ENCODE measurements at places on chromosomes 2 and 18.

GRCh38 chr18:10153924-10154752 lies 240.3 kb downstream of the VAPA start:
- no peak for DNase-seq

DNA sequence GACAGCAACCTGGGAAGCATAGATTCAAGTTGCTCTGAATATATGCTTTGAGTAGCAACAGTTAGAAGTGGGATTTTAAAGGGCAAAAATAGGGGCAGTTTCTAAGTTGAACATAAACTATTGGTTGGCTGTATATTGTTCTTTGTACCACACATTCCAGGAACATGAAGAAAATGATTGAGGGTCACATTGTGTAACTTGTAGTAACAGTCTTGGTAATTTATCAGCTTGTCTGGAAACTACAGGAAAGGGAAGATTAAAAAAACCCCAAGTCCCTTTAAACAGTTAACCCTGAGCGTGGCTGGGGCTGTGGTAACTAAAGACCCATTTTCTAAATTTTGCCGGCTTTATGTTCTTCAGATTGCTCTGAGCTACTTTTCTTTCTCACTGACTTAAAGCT lies 7.4 kb downstream of the PLEKHB2 start:
- DNase-seq, result no peak

- peak; percentile 9 for DNase-seq
Measured at GRCh38 chr2:69644506-69644979, 1.0 kb upstream of the AAK1 start.

GRCh38 chr2:70645733-70646419 lies 92.2 kb upstream of the TGFA start:
- DNase-seq, result no peak

GRCh38 chr18:79241755-79242154 lies 154.0 kb upstream of the NFATC1 start:
- DNase-seq, result no peak

GRCh38 chr18:38690626-38691025 lies 1125.0 kb upstream of the CELF4 start:
- no peak for DNase-seq

DNA sequence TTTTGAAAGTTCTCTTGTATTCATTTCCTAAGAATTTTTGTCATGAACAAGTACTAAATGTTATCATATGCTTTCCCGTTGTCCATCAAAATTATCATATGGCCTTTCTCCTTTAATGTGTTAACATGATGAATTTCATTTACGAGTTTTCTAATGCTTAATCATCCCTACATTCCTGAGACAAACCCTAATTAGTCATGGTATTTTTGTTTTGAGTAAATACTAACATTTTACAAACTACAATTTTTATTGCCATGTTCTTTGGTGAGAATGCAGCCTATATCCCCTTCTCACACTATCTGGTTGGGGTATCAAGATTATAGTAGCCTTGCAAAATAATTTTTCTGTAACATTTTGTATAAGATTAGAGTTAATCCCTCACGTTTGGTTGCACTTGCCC lies 14.5 kb downstream of the SMAD2 start:
- no peak for DNase-seq

GRCh38 chr2:241904791-241905710 lies 35.5 kb downstream of the RTP5 start:
- DNase-seq, result no peak

DNA sequence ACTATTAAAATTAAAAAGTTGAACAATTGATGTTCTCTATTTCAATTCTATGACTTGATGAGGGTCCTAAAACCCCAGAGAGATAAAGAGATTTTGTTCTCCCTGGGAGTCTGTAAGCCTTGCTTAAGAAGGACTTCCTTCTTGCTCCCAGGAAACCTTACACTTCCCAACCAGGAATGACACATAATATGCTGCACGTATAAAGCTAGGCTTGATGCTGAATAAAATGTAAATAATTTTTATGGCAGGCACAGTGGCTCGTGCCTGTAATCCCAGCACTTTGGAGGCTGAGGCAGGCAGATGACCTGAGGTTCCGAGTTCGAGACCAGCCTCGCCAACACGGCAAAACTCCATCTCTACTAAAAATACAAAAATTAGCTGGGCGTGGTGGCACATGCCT lies 27.8 kb downstream of the SPIRE1 start:
- DNase-seq, result no peak

DNA sequence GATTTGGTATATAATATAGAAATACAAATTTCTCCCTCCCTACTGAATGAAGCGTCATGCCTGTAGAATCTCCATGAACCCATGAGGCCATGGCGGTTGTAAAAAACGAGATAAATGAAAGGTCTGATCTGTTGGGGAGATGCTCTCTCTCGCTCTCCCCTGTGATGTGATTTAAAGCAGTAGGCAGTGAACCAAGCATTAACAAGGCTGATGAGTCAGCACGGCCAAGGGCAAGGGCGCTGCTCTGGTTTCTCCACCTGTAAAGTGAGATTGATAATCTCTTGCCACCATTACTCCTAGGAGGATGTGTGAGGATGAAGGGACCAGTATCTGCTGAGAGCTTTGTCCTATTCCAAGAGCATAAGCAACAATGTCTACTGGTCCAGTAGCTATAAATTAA lies 553.3 kb downstream of the CMPK2 start:
- DNase-seq, result no peak

DNA sequence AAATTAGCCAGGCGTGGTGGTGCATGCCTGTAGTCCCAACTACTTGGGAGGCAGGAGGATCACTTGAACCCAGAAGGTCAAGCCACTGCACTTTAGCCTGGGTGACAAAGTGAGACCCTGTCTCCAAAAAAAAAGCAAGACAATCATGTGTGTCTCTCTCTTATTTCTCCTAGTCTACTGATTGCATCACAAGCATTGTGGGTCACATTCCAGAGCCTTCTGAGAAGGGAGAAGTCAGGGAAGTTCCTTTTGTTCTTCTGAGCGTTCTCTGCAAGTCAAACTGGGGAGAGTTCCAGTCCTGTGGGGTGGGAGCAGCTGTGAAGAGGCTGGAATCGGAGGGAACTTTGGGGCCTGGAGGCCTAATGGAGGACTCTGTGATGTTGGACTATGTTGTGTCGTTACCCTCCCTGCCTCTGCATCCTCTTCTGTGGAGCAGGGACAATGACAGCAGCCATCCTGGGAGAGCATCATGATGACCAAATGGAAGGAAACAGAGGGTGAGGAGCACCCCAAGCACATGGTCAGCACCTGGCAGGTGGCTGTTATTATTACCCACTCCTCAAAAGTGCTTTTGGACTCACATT lies 115.4 kb downstream of the MRO start:
- no peak for DNase-seq

DNA sequence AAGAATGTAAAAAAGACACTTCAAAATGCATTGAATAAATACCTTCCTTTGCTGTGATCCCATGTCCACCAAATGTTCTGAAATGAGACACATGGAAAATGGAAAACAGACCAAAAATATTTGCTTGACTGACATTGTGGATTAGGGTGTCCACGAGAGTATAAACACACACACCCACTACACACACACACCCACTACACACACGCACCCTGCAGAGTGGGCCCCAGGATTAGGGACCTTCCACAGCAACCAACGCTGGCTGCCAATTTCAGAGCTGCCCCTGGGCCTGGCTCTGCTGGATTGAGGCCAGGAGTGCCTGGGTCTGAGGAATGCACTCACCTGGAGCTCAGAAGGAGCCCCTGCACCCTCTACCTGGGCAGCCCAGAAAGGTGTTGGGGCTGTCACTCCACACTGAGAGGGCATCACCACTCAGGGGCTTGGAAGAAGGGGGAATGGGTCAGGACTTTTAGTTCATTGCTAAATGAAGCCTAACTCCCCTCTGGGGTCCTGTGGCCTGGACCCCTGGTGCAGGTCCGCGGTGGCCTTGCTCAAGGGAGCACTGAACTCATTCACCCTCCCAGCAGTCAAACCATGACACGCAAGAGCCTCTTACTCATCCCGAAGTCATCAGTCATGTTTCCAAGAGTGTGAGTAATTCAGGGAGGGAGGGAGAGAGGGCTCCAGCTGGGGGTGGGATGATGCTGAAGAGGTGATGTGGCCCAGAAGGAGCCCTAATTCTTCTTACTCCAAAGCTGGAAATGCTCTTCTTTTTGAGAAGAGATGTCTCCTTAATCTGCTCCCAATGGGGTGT lies 50.2 kb upstream of the PLB1 start:
- no peak for DNase-seq

DNA sequence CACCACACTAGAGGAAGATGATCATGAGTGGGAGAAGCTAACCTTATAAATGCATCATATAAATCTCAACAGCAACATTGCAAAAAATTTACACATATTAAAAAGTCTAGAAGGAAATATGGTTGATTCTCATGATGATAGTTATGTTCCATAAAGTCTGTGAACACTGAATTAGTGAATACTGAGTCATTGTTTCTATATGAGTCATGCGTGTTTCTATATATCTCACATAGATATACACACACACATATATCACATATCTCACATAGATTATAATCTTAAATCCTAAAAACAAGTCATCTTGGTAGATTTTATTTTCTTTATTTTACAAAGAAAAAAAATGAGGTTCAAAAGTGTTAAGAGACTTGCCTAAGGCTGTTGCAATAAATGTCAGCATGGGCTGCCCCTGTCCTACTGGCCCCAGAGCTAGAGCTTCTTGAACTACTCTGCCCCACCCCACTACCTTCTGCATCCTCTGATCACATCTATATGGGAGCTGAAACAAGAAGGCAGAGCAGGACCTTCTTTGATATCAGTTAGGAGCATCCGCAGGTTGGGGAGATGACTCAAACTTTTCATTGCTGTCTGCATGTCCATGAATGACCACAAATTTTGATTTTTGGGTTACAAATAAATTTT lies 81.8 kb upstream of the ADAM23 start:
- no peak for DNase-seq

DNA sequence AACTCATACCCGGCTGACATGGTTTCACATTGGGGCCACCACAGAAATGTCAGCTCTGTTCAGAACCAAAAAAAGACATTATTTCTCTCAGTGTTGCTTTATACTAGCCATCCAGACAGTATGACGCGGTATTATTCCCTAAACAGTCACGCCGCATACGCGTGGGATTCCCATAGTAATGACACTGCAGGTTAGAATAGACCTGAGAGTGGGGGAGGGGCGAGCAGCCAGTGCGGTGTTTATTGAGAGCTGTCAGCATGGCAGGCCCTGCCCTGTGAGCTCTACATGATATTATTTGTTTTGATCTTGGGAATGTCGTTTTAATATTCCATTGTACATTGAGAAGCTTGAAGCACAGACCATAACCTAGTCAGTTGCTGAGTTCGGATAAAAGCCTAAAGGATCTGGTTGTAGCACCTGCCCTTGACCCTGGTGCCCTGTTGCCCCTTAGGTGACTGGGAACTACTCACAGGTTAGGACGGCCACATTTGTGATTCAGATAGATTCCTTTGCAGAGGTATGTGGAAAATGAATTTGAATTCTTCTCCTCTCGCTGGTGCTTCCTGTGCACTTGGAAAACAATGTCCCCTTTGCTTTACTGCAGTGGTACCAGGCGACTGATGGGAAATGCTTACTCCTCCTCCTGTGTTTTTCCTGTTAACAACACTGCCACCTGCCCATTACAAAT lies 150.1 kb downstream of the ARHGAP28 start:
- DNase-seq, result no peak

- DNase-seq, result no peak
Measured at GRCh38 chr2:206379886-206380285, 63.4 kb upstream of the ADAM23 start.

DNA sequence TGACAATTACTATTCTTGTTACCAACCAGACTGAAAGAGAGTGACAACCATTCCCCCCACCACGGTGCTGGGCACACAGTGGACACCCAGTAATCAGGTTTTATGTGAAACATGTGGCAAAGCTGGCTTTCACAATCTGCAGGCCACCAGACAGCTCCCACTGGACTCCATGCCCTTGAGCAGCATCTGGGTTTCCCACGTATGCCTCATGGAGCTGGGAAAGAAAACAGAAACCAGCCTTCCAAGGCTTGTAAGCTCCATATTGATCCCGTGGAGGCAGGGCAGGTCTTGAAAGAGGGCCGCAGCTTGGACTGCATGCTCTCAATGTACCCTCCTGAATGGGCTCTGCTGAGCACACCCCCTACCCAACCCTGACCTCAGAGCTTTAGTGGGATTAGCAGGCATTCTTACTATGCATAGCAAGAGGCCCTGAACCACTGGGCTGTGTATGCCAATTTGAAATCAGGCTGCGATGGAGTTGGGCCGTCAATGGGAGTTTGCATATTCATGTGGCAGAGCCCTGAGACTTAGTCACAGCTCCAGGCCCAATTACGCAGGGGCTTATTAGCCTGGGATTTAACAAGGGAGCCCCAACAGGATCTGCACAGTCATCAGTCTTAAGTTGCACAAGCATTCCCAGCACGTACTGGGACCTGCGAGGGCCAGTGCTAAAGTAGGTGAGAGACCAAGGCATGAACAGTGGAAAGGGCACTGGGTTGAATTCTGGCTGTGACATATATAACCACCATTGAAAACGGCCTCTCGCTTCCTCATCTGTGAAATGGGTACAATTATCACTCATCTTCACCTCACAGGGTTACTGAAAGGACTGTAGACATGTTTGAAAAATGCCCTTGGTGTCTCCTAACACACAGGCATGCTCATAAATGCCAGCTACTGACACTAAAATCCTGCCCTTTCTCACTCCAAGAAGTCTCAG lies 10.5 kb downstream of the C1QL2 start:
- no peak for DNase-seq

DNA sequence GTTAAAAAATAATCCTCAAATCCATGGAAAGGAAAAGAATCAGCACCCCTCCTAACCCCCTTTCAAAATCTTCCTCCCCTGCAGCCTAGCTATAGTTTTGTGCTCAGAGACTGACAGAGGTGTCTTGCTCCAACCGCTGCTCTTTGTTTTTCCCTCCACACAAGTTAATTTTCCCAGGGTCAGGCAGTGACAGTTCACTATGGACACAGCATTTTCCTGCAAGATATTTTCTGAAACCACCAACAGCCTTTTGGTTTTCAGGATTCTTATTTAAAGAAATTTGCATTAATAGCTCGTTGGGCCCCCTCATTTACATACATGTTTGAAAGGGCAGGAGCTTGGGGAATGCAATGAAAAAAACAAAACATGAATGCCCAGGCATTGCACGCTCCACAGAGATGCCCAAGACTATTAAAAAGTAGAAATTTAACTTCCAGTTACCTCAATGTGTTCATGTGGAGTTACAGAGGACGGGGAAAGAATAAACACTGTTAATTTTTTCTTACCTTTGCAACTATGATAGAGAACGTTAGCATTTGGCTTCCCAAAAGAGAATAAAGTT lies 71.4 kb upstream of the CXCR4 start:
- no peak for DNase-seq

- no peak for DNase-seq
Measured at GRCh38 chr18:62324181-62324828, 805 bp upstream of the TNFRSF11A start.

DNA sequence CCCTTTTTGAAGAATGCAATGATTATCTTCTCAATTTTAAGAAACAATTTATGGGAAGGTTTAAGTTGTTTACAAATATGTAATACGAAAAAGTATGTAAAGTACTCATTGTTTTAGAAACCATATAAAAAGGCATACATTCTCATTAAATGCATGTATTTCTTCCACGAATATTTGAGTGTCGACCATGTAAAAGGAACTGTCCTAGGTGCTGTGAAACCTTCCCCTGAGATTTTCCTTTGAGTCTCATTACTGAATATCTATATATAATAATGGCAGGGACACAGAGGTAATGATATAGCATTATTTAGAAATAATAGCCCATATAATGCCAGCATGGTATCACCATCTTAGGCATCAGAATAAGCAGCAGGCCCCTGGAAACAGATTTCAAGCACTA lies 239.3 kb downstream of the ERBB4 start:
- DNase-seq, result no peak

GRCh38 chr2:217054791-217055190 lies 194.9 kb upstream of the TNP1 start:
- DNase-seq, result no peak

All from renal cortex interstitium (tissue), 15 donors.